ENCODE measurements at places on chromosomes 5 and 9.
A peak's percentile ranks its signal among the peaks of the same experiment; 100 is the strongest.

- DNase-seq, result no peak
Measured at GRCh38 chr5:137333928-137334327, 165.2 kb downstream of the SPOCK1 start.

GRCh38 chr9:76292246-76292645 is 102.0 kb downstream of the RFK start:
- DNase-seq, result no peak

- DNase-seq, result no peak
Measured at GRCh38 chr5:36502608-36503007, 103.8 kb upstream of the SLC1A3 start.

- DNase-seq, result no peak
Measured at GRCh38 chr5:10498350-10498749, 56.7 kb downstream of the ROPN1L start.

DNA sequence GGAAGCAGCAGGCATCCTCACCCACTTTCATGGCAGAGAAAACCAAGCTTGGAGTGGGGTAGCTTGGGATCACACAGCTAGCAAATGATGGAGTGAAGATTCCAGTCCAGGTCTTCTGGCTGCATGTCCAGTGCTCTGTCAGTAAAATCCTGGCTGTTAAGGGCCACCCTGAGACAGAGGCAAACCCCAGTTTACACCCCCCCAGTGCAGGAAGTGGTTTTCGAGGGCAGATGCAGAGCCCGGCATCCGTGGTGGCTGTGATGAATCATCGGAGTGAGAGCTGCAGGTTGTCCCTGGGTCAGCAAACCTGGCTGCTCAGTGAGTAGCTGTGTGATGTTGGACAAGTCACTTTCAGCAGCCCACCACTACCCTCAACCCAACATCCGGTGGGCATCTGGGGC is 115.4 kb downstream of the RGS3 start:
- peak; percentile 37 for DNase-seq

GRCh38 chr9:124662561-124662960 is 108.5 kb downstream of the NR6A1 start:
- no peak for DNase-seq

DNA sequence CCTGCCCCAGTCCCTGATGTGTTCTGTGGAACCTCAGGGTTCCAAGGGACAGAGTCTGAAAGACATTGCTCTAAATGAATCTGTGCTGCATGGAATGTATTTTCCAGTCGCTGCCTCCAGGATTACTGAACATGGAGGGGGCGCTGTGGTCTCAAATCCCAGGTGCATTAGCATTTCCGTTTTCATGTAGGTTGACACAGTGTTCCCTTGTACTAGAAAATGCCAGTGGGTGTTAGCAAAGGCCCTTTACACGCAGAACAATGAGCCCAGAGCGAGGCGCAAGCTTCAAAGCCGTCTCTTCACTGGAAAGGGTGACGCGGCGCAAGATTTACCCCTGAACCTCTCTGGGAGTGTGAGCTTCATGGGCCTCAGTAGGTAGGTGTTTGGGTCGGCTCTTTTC is 308.3 kb downstream of the SLIT3 start:
- no peak for DNase-seq

GRCh38 chr5:131640043-131640856 is 5.2 kb upstream of the RAPGEF6 start:
- no peak for DNase-seq

DNA sequence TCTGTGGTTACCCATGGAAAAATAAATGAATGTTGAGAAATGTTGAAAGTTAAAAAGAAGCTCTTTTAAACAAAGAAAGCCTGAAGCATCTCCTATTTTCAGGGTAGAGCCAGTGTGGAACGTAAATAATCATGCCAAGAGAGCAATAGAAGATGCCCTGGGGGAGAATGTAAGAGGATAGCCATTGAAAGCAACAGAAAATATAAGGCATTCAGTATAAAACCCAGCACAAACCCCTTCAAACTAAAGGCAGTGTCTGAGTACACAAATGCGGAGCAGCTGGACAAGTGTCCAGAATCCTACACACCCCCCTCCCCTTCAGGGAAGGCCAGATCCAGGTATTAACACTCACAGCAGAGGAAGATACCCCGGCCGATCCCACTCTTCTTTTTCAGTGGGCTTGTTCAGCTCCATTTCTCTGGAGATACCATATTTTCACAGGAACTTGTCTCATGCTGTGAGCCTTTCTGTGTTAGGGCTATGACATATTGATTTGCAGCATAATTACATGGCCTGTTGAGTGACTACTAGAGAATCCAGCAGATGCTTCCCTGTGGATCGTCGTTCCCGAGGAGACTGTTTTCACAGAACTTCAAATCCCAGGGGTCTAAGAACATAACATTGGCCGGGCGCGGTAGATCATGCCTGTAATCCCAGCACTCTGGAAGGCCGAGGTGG is 101.2 kb downstream of the PLK2 start:
- DNase-seq, result no peak

GRCh38 chr9:38208206-38208901 is 139.3 kb upstream of the SHB start:
- no peak for DNase-seq

DNA sequence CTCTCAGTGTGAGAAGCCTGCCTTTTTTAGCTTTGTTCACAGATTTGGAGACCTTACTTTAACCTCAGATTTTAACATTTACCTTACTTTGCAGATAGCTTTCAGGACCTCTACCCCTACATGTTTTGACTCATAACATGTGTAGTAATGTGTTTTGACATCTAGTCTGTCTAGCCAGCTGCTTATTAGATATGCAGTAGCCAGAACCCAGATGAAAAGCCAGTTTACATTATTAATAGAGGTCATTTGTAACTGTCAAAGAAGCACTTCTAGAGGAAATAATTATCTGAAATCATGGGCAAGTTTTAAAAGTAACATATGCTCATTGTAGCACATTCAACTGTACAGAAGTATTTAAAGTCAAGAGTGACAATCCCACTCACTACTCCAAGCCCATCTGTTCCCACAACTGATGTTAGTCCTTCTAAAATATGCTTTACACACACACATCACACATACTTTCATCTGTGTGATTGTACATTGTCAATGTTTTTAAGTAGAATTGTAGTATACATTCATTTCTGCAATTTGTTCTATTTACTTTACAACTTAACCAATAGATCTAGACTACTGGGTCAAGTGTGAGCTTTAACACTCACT is 71.8 kb upstream of the NIPAL4 start:
- no peak for DNase-seq

- no peak for DNase-seq
Measured at GRCh38 chr9:4797854-4798150, 5.1 kb downstream of the RCL1 start.

GRCh38 chr5:144659634-144660227 is 489.1 kb downstream of the KCTD16 start:
- DNase-seq, result no peak

DNA sequence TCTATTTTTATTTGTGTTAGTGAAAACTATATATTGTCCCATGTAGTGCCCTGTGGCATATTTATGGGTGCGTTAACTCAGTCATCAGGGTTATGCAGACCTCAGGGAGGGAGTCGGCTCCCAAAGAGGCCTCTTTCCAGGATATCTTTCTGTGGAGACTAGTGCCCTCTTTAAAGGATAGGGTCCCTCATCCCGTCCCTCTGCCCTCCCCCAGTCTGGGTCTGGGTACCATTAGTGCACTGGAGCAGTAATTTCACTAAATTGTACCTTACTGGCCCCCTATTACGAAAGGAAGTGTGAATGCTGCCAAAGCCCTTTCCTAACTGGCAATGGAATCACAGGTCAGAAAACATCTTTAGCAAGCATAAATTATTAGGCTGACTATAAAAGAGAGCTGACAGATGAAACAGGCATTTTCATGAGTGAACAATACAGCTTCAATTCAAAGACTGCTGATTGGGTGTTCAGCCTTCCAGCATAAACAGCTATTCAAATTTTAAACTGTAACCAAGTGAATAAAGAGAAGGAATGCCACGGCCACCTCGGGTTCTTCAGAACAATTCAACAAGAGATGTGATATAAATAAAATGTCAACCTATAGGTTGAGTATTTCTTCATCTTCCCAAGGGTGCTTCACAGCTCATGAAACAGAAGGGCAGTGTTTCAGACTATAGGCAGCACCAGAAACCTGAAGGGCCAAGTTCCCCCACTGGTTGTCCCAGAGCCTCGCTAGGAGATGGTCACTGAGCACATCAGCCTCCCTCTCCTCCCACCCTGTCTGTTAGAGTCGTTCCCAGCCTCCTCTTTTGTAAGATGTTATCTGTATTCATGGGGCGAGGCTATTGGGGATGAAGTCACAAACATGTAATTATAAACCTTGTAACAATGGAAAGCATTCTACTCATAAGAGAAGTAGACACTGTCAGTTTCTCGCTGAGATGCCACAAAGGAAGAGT is 318.7 kb downstream of the TMEM161B start:
- DNase-seq, result no peak

DNA sequence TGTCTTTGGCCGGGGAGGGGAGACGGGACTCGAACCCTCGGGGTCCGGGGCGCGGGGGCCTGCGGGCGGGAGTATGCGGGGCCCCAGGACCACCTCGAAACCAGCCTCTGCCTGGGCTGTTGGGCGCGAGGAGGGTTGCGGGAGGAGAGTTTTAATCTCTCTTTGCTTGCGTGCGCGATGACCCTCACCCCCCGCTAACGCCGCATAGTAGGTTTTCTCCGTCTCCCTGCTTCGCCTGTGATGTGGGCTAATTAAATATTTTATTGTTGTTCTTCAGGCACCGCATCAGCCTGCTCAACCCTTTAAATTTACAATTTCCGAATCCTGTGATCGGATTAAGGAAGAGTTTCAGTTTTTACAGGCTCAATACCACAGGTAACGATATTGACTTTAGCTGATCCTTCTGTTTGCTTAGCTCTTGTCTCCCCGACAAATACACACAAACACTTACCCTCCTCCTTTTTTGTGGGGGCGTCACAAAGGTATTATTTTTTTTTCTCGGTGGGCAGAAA is 1.7 kb downstream of the TLE4 start:
- DNase-seq, result no peak

DNA sequence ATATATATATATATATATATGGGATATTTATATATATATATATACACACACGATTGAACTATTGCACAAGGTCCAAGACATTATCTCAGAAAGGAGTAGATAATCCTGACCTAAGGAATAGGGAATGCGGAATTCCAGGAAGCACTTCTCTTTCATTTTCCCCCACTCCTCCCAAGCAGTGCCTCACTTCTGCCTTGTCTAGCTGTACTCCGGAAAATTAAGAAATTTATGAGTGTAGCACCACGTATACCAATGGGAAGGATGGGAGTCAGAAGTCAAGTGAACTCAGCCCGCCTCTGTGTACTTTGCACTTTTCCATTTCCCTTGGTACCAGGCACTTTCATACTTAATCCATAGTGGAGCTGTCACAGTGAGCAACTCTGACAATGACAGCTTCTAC is 10.9 kb downstream of the SLC36A1 start:
- DNase-seq, result no peak

GRCh38 chr5:180632768-180633167 is 16.6 kb downstream of the FLT4 start:
- no peak for DNase-seq

DNA sequence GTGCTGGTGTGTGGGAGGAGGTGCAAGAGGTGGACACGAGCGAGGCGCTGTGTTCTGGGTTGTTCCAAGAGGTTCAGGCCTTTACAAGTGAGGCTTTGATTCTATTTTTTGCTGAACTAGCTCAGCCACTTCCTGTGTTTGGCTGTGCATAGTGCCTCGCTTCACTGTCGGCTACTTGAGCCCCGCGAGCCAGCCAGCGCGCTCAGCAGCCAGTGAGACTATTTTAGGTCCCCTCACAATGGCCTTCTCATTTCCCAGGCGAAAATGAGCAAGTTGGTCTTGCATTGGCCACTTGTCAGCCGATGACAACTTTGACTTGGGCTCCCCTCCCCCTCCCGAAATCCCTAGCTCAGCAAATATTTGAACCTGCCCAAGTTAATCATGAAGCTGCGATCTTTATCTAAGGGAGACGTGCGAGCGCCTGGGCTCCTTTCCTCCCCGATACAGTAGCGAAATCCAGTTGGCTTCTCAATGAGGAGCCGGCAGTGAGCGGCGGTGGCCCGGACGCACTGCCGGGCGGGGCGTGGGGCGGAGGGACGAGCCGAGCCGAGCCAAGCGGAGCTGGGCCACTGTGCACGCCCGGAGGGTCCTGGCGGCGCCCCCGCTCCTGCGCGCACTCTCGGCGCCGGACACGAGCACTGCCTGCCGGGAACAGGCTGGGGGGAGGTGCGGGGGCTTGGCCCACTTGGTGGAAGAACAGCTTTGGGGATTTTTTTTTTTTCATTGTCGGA is 72.6 kb downstream of the PIK3R1 start:
- DNase-seq, result no peak

DNA sequence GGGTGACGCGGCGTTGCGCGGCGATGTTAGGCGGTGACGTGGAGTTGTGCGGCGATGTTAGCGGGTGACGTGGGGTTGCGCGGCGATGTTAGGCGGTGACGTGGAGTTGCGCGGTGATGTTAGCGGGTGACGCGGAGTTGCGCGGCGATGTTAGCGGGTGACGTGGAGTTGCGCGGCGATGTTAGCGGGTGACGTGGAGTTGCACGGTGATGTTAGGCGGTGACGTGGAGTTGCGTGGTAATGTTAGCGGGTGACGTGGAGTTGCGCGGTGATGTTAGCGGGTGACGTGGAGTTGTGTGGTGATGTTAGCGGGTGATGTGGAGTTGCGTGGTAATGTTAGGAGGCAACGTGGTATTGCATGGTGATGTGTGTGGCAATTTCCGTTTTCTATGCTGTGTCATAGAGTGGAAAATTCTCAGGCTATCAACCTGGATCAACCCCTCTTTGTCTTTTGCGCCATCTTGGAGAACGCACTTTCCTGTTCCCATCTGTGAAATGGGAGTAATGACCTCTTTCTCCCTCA is 76.0 kb downstream of the ANKRD33B start:
- no peak for DNase-seq

DNA sequence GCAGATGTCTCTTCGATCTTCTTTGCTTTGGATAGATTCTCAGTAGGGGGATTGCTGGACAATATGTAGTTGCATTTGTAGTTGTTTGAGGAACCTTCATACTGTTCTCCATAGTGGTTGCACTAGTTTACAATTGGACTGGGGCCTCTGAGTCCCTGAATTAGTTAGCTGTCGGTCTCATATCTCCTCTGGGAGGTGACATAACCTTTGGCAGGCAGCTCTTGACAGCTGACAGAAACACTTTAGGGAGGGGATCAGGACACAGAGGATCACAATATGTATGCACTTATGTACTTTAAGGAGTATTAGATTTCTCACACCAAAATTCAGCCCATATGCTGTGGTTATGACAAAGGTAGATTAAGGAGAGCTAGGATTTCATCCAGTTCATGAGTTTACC is 1279.9 kb upstream of the DMAC1 start:
- DNase-seq, result no peak

DNA sequence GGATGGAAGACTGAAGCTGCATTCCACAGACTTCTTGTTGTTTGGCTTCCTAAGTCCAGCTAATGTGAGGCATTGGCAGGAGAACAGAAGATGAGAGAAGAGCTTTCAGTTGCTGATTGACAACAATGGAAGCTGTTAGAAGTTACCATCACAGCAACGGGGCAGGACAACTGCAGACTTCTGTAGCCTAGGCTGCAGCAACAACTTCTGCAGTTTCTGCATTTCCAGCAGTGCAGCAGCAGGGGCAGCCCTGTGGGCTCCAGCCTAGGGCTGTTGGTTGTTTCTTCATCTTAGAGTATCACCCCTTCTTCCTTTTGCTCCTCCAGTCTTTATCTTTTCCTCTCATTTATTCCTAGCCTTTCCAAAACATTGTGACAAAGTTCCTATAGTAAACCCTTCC is 528.8 kb upstream of the PTGER4 start:
- DNase-seq, result no peak

All from stimulated activated CD8-positive, alpha-beta memory T cell treated with anti-CD3 and anti-CD28 coated beads, Interleukin-15, amount 100 ng/mL, for 24 hours (primary cell).